ENCODE measurements at places on chromosomes 7 and 10.

DNA sequence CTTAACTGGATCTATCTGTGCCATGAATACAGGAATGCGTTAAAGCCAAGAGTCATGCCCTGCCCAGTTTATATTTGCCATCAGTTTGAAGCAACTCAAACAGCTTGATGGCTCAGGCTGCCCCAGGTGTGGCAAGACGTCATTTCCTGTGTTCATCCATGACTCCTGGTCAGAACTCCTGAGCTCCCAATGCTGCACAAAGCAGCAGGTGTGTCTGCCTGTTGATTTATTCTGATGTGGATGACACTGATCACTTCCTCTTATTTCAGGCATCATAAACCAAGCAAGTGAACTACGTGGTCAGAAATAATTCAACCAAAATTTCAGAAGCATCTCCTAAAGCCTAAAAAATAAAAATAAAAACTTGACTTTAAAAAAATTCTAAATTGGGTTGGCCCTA is 68.5 kb downstream of the EZH2 start:
- DNase-seq: no peak

DNA sequence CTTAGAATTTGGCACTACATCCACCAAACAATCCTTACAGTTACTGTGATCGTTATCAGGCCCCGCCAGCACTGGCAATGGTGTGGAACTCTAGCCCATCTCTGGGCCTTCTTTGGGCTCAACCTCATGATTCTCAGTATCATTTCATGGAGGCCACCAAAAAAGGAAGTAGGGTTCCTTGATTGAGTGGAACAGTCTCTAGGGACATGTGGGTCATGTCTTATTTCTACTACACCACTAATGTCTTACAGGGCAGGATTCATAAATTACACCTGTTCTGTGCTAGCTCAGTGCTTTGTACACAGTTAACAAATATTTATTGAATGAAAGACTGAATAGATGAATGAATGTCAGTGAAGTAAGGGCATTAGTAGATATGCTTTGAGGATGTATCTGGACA is 53.9 kb downstream of the AP3M1 start:
- no peak for DNase-seq

DNA sequence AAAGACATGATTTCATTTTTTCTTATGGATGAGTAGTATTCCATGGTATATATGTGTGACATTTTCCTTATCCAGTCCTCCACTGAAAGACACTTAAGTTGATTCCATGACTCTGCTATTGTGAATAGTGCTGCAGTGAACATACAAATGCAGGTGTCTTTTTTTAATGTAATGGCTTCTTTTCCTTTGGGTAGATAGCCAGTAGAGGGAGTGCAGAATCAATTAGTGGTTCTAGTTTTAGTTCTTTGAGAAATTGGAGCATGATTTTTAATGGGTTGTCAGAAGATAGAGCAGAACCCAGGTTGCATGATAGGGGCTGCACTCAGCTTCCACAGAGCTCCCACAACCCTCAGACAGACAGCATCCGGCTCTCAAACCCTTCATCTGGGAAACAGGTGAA is 152.9 kb upstream of the PLXDC2 start:
- DNase-seq: no peak

GRCh38 chr7:33973231-33974015 is 68.1 kb downstream of the BMPER start:
- no peak for DNase-seq

DNA sequence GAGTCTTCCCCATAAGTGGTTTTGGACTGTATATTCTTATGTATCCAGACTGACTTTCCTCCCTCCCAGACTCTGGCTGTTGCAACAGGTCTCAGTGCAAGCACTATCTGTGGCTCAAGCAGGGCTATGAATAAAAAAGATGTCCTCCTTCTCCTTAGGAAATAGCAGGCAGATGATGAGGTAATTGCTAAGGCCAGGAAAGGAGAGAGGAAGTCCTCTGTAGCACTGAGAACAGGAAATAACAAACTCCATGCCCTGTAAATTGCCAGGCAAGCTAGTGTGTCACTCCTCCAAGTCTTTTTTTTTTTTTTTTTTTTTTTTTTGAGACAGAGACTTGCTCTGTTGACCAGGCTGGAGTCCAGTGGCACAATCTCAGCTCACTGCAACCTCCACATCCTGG is 900.1 kb downstream of the TYW1 start:
- no peak for DNase-seq

GRCh38 chr10:69362471-69362954 is 54.2 kb downstream of the TACR2 start:
- no peak for DNase-seq

DNA sequence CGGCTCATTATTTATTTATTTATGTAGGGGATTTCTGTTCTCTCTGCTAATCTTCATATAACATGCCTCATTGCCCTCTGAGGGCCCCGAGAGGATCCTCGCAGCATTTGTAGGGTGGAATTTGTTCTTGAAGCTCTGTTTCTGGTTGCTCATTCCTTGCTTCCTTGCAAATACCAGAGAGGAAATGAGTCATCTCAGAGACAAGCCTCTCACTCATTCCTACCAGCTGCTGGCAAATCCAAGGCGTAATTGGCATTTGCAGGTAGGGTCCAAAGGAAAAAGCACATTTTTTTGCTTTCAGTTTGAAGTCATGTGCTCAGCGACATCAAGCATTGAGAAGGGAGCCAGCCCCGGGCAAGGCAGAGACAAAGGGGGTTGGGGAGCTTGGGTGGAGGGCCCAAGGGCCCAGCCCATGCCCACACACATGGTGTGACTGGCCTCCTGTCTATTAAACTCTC is 501.6 kb downstream of the GALNT17 start:
- no peak for DNase-seq

Measured in activated CD8-positive, alpha-beta T cell treated with anti-CD3 and anti-CD28 coated beads, Interleukin-2, amount 10 ng/mL, durations not matched to agents 7 days and 5 days (primary cell).